ENCODE measurements at places on chromosomes 5 and 9. TPM values are rescaled to one million over a fixed set of nuclear protein-coding genes. Genes with fewer than 3 reads are reported as not detected.

DNA sequence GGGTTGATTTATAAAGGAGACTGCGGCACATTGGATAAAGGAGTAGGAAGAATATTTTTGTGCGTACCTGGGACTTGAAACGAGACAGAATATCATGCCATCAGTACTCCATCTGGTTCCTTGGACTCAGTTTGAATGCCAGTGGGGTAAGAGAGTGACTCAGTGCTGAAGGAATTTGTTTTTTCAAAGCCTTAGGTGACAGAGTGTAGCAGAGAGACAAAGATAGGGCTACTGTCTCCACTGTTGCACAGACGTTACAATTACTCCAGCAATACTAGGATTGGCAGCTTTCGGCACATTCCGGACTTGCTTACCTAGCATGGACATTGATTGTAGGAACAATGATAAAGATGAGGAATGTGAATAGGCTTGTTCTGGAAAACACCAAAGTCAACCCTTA, 250.7 kb downstream of the KCTD16 start:
- no peak for DNase-seq

DNA sequence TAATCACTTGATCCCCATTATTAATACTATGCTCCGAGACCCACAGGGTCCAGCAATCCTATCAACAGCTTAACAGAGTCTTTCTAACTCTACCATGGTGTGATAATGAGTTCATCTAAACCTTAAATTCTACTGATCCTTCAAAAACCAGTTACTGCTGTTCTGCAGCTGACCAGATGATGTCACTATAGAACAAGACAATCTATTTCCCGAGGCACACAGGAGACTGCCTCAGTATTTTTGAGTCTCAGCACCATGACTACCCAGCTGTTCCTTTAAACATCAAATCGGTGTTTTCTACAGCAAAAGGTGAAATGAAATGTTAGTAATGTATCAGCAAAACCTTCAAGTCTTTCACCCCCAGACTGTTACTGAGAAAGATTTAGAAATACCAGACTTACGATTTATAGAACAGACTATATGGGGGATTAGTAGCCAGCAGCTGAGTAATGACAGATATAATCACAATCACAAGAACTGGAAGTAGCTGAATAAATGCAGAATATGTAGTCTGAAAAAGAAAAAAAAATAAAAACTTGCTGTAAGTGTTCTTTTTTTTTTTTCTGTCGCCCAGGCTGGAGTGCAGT, 16.9 kb downstream of the DNAJC18 start:
- no peak for DNase-seq

DNA sequence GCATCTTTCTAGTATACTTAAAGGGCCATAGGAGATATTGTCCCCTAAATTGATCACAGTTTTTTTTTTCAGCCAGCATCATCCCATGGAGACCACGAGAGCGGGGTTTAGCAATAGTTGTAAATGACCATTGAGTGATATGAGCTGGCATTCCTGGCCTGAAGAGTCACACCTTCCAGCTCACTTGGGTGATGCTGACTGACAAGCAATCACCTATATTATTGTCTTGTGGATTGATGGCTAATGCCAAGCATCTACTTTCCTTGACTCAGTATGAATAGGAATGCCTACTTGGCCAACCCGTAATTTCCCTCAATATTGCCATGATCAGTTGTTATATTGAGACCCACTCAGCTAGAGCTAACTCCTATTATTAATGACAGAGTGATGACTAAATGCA, 70.5 kb downstream of the ADAMTSL1 start:
- no peak for DNase-seq

DNA sequence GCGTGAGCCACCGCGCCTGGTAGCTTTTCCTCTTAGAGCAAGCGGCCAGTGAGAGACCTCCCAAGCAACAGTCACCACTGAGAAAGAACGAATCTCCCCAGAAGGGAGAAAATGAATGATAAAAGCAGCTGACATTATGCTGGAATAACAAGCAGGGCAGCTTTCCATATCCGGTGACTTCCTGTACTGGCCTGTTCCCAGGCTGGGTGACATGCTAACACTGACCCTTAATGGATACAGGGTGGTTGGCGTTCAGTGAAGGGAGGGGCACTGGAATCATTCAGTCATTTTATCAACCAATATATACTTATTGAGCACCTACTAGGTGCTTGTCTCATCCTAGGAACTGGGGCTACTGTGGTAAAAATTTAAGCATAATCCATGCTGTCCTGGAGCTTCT, 357.3 kb upstream of the PANK3 start:
- no peak for DNase-seq

GRCh38 chr5:62886603-62887315, 308.1 kb downstream of the LRRC70 start:
- DNase-seq = no peak

DNA sequence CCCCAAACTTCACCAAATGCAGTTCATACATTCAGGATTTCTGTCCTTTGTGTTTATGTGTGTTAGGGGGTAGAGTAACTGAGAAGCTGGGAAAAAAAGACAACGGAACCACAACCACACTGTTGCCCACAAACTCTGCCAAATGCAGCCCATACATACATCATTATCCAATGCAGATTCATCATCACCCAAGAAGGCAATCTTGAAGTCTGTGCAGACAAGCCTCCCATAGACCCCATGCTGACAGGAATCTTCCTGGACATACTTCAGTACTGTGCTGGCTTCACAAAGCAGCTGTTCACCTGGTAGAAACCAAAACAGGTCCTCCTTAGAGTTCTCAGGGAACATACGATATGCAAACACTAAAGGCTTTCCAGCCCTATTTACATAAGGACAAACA, 38.9 kb downstream of the MTMR12 start:
- no peak for DNase-seq

DNA sequence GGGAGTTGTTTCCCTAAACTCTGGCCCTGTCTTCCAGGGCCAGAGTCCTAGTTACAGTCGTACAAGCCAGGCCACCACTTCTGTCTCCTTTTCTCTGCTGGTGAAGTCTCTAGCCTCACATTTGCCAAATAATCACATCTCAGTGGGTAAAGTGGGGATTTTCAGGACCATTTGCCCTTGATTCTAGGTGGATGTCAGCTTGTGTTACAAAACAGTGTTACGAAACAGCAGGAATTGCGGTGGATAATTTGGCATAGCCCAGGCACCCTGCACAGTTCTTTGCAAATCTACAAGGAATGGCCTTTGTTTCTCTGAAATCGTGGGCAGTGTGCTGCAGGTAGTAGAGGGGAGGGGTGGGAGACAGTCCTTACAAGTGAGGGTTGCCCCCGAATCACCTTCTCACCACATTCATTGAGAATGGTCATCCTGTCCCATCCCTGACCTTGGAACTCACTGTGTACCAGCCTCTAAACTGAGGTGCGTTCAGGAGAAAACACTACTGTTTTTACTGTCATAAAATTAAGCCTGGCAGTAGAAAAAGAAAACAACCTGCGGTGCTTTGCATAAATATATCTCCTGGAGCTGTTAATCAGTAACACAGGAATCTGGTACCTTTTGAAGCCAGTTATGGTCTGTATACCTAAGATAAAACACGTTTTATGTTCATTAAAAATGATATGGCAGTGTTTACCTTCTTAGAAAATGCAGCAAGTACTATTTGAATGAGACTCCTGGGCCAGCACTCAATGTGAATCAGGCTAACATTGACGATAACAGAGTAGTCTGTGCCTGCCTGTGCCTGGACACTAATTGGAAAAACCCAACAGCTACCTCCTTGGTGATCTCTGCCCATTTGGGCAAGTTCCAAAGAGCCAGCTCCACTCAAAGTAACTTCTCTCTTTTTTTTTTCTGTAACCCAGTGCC, 44.3 kb downstream of the CYSTM1 start:
- DNase-seq = no peak

DNA sequence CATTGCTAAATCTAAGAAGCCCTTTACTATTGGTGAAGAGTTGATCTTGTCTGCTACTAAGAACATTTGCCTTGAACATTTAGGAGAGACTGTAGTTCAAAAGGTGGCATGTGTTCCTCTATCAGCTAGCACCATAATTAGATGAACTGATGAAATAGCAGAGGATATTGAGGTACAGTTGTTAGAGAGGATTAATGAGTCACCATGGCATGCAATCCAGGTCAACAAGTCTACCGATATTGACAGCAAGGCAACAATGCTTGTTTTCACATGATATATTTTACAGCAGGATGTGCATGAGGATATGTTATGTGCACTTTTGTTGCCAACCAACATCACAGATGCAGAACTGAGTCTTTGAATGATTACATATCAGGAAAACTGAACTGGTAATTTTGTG, 134.3 kb upstream of the CDH9 start:
- no peak for DNase-seq

DNA sequence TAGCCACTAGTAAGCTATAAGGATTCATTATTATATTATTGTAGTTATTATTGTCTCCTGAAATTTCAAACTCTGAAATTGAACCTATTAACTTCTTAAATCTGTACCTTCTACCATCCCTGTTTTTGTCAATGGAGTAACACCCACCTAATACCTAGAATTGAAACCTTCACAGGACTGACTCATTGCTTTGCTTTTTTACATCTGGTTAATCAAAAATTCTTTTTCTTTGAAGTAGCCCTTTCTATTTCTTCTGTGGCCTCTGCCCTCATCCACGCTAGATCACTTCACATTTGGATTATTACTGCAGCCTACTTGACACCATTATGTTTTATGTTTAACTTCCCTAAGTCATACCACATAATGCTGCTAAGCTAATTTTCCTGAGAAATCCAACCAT, 35.6 kb downstream of the RBM27 start:
- no peak for DNase-seq

DNA sequence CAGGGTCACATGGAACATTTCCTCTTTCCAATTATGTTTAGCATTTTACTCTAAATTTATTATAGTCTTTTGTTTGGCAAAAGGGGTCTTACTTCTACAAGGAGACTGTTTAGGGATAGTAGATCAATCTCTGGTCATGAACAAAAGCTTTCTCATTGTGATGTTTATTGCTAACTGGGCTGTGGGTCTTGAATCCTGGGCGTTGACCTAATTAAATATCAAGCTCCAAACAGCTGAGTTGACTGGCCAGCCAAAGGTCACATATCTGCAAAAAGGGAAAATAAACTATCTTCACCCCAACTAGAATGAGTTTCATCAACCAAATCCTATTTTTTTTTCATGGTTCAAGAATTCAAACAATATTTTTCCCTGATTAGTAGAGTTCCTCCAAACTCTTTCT, 245.4 kb upstream of the TUT7 start:
- DNase-seq = no peak

GRCh38 chr5:179973391-179973790, 65.7 kb upstream of the TBC1D9B start:
- no peak for DNase-seq

DNA sequence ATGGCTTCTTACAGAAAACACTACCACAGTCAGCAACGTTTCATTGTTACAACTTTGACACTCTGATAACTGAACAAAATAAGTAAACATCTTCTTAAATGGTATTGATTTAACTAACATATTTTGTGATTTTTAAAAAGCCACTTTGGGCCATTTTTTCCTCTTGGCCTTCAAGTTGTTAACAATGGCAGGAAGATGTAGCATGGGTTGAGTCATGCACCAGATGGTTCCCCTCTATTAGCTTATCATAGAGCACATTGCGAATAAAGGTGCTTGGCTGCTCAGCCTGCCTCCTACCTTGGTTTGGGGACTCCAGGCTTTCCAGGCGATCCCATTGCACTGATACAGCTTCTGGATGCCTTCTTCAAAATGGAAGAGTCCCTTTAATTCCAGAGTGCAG, 24.1 kb upstream of the CER1 start:
- no peak for DNase-seq

DNA sequence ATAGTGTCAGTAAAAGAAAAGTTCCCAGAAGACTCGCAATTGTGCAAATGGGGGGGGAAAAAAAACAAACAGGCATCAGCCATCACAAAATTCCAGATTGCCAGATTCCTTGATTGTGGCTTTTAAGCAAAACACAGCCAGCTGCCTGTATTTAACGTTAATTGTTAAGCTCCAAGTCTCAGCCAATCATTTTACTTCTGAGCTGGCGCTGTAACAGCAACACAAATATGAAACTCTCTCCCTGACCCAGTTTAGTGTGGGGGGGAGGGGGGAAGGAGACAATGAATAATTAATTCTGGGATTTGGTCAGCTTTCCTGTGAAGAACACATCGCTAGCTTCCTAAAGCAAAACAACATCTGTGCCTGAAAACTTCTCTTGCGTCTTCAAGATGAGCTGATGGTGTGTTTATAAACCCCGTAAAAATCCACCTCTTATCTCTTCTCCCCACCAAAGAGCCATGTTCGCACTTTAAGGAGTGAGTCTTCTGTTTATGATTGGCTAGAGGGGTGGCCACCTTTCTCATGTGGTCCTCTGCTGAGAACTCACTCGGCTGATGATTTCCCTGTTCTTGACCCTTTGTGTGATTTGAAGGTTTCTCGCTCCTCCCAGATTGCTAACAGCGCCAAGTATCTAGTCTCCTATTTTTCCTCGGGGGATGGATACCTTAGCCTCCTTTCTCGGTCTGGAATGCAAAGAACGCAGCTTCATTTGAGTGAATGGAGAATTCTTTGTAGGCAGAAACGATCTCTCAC, 160.2 kb upstream of the DAPK1 start:
- DNase-seq = no peak

GRCh38 chr9:125513668-125514413, 193.2 kb downstream of the MAPKAP1 start:
- peak; percentile 51 for DNase-seq

DNA sequence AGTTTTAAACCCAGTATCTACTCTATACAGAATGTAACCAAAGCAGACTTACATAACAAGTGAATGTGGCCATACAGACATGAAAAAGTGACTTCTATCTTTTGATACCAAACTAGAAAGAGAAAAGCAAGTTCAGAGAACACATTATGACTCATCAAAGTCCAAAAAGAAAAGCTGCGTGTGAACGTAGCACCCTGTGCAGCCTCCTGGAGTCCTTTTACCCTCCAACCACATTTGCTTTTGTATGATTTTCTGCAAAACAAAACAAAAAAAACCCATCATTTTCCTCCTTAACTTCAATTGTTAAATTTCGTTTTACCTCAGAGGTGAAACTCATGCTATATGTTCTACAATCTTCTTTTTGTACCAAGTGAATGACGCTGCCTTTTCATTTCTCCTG, 2.8 kb upstream of the SMARCA2 start:
- no peak for DNase-seq

DNA sequence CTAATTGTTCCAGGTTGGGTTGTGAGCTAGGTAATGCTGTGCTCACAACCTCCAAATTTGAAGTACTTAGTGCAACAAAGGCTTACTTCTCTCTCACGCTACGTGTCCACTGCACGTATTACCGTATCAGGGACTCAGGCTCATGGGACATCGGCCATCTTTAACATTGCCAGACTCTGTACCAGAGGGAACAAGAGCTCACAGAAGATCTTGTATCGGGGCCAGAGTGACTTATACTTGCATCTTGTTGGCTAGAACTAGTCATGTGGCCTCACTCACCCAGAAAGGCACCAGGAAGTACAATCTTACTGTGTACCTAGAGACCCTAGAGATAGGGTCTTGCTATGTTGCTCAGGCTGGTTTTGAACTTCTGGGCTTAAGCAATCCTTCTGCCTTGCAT, 81.1 kb upstream of the KLF9 start:
- no peak for DNase-seq

- DNase-seq = no peak
These were observed 345.5 kb upstream of the TRPC7 start for GRCh38 chr5:136710834-136711233.

GRCh38 chr9:18726546-18726945, 252.6 kb downstream of the ADAMTSL1 start:
- no peak for DNase-seq

ZBTB26 gene
- 4.7 TPM for total RNA-seq

FGF1 gene
- total RNA-seq = 42.7 TPM

PCDHGA5 gene
- 6.6 TPM for total RNA-seq

SPACA9 gene
- total RNA-seq = 3.5 TPM

All from Right ventricle myocardium superior (tissue), 1 donor.